Stimulated activated naive CD8-positive, alpha-beta T cell treated with anti-CD3 and anti-CD28 coated beads, Interleukin-15, amount 100 ng/mL, for 72 hours (primary cell): ENCODE measurements at places on chromosomes 7 and 10.

GRCh38 chr10:34154383-34154900, 660.7 kb downstream of the PARD3 start:
- DNase-seq = no peak

- no peak for DNase-seq
Measured at GRCh38 chr7:45184326-45185027, 26.9 kb downstream of the RAMP3 start.

DNA sequence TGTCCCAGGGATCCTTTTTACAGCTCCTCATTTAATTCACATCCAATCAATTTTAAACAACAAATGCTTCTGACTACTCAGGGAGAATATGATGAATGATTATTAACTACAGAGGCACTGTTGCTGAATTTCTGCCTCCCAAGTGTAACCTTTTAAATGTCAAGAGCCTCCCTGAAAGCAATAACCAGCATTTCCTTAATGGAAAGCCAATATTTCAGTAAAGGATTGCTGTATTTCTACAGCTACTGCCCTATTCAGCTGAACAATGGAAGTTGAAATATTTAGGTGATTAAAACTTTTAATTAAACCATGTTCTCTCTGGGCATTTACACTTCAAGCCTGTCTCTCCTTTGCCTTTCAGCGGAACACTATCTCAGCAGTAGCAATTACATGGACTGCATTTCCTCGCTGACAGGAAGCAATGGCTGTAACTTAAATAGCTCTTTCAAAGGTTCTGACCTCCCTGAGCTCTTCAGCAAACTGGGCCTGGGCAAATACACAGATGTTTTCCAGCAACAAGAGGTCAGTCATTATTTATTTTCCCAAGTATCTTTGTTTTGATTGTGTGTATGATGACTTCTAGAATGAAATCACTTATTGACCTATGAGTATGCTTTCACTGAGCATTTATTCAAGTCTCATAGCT, 304.7 kb downstream of the BICC1 start:
- no peak for DNase-seq

DNA sequence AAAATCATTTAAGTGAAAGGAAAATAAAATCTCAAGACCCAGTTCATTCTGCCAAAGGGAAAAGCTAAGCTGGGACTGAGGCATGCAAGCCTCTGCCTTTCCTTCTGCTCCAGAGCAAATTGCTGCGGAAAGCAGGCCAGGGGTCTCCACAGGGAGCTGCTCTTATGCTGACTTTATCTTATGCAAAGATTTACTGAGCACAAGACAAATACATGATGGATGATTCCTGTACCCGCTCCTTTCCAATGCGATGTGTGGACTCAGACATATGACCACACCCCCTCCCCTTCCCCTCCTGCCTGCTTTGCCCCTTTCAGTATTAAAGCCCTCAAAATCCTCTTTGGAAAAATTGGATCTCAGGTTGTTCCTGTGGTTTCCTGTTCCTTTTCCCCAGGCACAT, 74.2 kb upstream of the INSIG1 start:
- DNase-seq = no peak

DNA sequence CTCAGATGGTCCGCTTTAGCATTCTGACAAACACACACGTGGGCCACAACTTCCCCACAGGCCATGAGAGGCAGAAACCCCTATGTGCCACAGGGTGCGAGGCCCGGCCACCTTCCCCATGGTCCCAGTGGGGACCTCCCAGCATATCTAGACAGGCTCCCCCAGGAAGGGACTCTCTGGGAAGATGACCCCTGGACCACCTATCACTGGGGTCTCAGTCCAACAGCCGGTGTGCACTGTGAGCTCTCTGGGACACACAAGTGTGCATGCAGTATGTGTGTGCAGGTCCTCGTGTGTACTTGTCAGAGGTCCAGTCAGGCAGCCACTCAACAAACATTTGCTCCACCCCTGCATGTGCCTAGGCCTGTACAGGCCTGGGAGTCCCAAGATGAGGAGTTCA, 18.7 kb downstream of the GRID1 start:
- no peak for DNase-seq

- DNase-seq = peak; percentile 61
Measured at GRCh38 chr7:25098096-25099046, 26.7 kb downstream of the CYCS start.

- DNase-seq = no peak
Measured at GRCh38 chr7:98213888-98214810, 2.9 kb downstream of the BHLHA15 start.

DNA sequence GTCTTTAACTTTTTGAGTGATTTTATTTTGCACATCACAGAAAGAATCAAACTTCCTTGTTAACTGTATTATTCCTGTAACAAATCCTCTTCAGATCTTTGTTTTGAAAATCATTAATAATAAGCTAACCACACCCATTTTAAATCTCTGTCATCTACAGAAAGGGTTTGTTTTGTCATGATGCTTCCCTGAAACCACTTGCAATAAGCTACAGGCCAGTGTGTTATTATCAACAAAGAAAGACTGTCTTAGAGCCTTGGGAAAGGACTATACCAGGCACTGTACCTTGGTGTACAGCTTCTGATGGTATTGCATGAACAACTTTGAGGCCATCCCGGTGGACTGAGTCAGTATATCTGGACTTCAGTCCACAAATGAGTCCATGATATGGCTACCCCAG, 145.3 kb upstream of the FAM3C start:
- no peak for DNase-seq

- DNase-seq = no peak
Measured at GRCh38 chr7:137040745-137041144, 172.3 kb downstream of the CHRM2 start.

- peak; percentile 57 for DNase-seq
Measured at GRCh38 chr10:132397036-132397541, at the start of gene PWWP2B. Gene PWWP2B (plus strand): TSS chr10:132397200. CDS start chr10:132397227, 27 bp downstream.

GRCh38 chr7:8277394-8277982, 15.5 kb upstream of the ICA1 start:
- no peak for DNase-seq

DNA sequence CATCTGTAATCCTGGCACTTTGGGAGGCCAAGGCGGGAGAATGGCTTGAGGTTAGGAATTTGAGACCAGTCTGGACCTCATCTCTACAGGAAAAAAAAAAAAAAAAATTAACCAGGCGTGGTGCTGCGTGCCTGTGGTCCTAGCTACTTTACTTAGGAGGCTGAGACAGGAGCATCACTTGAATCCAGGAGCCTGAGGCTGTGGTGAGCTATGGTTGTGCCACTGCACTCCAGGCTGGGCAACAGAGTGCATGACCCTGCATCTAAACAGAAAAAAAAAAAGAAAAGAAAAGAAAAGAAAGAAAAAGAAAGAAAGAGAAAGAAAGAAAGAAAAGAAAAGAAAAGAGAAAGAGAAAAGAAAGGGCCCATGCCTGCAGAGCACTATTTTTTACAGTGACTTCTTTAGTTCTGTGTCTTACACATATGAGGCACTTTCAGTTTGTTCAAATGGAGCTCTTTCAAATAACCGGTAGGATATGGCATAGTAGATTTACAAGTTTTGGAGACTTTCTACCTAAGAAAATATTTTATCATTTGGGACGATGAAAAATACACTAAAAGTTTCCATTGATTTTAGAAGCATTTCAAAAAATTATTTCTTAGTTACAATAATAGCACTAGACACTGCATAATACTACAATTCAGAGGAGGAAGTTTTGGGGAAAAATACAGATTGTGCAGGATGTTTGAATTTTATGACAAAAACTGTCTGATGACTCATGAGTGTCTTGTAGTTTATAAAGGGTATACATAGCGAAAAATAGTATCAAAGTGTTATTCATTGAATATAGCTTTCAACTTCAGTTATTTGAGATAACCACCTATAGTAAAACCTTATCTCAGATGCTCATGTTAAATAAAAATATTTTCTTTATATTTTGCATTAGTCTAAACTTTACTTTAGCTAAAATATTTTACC, 75.9 kb downstream of the MDFIC start:
- no peak for DNase-seq

DNA sequence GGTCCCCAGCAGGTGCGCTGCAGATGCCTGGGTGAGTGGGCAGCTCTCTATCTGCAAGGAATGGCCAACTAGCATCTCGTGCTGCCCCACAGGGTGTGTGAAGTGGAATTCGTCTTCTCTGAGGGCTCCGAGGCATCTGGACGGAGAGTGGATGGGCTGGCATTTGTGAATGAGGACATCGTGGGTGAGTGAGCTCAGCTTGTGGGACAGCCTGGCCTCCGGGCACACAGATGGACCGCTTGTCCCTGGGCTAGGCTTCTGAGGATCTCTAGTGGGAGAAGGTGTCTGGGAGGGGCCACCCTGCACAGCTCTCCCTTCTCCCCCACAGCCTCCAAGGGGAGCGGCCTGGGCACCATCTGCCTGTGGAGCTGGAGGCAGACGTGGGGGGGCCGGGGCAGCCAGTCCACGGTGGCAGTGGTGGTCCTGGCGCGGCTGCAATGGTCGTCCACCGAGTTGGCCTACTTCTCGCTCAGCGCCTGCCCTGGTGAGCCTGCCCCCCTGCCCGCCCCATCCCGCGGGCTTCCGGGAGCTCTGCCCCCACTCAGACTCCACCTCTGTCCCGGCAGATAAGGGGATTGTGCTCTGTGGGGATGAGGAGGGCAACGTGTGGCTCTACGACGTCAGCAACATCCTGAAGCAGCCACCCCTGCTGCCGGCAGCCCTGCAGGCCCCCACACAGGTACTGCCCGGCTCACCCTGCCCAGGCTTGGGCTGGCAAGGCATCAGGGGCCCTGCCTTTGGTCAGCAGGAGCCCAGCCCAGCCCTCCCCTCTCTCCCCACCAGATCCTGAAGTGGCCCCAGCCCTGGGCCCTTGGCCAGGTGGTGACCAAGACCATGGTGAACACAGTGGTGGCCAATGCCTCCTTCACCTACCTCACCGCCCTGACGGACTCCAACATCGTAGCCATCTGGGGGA, 6.3 kb downstream of the POLR2J start:
- no peak for DNase-seq

DNA sequence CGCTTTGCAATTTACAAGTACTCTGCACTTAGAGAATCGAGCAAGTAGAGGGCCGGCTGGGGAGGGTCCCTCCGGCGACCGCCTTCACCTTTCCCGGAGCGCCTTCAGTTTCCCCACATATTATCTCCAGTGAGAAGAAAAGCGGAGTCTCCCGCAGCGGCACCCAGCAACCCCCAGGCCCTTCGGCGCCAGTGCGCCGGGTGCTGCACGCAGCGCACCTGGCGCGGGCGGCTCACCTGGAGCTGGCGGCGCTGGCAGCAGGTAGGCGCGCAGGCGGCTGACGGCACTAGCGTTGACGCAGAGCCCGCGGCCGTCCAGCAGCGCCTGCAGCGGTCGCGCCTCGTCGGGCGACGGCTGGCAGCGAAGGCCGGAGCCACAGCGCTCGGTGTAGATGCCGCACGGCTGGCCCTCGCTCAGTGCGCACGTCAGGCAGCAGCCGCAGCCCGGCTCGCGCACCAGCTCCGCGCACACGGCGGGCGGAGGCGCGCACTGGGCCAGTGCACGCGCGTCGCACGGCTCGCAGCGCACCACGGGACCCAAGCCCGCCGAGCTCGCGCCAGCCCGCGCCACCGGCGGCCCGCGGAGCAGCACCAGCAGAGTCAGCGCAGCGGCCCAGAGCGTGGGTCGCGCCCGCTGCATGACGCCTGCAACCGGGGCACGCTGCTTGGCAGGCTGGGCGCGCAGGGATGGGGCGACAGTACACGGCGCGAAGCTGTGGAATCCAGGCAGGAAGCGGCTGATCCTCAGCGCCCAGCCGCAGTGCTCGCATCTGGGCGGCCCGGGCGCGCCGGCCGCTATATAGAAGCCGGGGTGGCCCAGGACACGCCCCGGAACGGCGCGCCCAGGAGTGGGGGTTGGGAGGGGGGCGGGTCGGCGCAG, at the start of gene IGFBP3:
Gene IGFBP3 (minus strand): TSS at position 771 of the 879 bp plus-strand sequence. CDS start 132 bp downstream, at position 639.
- DNase-seq = no peak

DNA sequence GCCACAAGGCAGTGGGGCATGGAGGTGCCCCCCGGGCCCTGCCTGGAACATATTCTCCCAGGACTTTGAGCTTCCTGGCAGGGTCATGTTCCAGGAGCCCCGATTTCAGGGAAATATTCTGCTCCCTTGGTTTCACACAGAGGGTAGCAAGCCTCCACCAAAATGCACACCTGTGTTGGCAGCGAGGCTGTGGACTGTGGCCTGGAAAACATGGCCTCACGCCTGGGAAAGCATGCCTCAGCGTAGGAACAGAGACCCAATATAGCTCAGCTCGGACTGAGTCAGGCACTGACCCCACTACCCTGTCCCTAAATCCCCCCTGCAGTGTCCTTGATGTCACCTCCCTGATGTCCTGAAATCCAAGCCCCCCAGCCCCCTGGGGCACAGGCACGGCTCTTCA, 92.0 kb downstream of the KCNMA1 start:
- DNase-seq = no peak

GRCh38 chr7:39613577-39613976, 9.8 kb upstream of the RALA start:
- DNase-seq = no peak

DNA sequence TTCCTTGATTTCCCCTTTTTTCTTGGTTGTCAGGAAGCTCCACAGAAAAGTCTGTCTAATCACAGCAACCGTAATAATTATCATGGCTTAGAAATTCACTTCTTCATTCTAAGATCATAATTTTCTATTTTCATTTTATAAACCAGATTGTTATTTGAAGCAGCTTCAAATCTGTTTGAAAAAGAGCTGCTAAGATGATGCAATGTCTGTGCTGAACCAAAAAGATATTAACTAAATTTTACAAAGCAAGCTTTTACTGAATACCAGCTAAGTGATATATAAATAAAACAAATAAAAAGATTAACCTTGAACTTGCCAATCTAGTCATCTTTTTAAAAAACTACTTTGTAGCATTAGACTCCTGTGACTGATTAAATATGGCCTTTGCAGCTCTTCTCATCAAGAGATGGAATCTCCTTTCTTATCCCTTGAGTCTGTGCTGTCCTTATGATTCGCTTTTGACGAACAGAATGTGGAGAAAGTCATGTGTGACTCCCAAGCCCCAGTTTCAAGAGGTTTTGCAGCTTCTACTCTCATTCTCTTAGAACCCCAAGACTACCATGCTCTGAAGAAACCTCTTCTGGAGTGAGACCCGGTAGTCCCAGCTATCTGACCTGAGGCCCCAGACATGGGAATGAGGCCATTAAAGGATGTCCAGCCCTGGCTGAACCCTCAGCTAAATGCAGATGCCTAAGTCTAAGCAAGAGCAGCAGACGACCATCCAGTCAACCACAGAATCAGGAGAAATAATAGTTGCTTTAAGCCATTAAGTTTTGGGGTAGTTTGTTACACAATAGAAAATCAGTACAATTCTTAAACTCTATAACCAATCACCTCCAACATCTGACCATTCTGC, 14.4 kb downstream of the NAMPT start:
- DNase-seq = no peak

GRCh38 chr10:30529373-30529998, 95.5 kb downstream of the MAP3K8 start:
- DNase-seq = peak; percentile 98

DNA sequence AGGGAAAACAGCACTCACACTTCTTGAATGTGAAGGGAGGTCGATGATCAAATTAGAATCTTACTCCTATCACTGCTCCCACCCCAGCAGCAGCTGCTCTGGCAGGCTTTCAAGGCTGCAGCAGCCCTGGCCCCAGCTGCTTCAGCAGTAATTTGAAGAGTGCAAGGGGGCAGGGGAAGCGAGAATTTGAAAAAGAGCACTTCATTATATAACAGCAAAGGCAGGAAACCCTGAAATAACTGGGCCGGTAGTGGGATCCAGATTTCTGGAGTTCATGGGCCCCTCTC, 44.9 kb downstream of the MYPN start:
- DNase-seq = no peak

GRCh38 chr7:120028636-120029035, 244.3 kb upstream of the KCND2 start:
- no peak for DNase-seq
